ENCODE measurements at places on chromosomes 2 and 18.

GRCh38 chr2:215904101-215904500, 109.2 kb downstream of the MREG start:
- ATAC-seq, result no peak

DNA sequence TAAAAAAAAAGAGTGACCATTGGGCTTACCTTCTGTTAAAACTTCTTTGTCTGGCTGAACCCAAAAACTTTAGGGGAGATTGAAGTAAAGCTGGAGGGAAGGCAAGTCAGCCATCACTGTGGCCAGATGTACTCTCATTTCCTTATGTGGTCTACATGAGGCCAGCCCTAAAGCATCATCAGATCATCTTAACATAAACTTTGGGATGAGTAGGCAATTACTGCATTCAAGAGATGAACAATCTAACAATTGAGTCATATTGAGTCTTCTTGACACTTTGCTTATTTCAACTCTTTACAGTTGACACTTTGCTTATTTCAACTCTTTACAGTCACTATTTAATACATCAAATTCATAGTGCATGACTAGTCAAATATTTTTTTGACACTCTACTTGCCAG, 155.6 kb downstream of the QPCT start:
- no peak for ATAC-seq

DNA sequence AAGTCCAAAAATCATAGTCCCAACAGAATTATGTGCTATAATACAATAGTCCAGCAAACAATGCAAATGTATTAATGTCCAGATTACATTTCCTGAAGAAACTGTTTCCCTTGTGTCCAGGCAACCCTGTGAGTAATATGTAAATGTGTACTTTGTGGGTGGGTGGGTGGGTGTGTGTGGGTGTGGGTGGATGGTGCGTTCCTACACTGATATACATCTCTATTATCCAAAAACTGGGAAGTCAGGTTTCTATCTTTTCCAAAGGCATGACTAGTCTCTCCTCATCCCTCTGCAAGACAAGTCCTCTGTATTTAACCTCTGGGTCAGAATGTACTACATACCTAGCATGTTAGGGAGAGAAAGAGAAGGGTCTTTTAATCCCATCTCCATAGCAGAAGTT, 71.6 kb downstream of the LNPK start:
- ATAC-seq, result peak; percentile 53

DNA sequence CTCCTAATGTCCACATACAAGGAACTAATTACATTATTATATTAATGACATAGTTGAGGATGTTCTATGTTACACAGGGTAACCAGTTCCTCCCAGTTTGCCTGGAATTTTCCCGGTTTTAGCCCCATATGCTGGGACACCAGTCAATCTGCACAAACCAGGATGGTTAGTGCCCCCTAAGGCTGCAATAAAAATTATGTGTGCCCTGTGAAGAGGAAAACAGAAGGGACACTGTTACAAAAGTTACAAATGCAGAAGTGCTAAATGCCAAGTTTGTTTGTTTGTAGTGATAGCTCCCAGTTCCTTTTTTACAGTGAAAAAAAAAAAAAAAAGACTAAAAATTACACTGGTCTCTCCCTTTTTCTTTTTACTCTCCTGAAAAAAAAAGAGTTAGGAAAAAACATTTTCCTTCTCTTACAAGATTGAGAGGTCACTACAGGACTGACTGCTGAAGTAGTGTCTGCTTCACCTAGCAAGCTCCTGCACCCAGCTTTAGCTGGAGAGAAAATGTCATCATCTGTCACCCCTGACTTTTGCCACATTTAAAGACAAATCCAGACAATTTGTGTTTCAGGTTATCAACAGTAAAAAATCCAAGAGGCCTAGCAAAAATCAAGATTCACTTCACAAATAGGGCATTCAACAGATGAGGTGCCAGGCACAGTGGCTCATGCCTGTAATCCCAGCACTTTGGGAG, 3.2 kb downstream of the ANKRD44 start:
- ATAC-seq, result no peak

DNA sequence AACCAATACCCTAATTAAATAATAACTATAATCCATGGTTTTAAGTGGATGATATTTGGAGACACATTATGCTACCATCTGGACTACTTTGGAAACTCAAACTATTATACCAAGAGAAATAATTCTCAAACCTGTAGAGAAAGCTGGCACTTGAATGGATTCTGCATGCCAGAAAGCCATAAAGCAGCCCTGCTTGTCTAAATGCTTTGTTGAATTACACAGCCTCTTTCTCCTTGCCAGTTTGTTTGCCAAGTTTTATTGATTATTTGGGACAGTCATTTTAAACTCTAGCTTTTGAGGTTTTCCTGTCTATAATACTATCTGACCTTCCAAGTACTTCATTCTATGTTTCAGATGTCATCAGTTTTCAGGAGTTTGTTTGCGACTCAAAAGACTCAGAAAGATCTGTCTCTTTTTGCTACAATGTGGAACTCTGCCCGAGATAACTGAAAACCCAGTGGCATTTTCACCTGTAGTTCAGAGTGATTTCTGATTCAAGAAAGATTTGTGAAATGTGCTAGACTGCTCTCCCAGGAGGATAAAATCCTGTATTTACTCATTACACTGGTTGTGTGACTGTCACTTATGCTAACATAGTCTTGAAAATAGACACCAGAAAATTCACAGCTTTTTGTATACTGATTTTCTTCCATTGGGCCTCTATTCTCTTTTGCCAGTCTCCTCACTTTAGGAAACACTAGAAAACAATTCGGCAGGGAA, 29.2 kb upstream of the MBOAT2 start:
- ATAC-seq, result no peak

- ATAC-seq, result peak; percentile 41
Measured at GRCh38 chr2:38301969-38302702, 74.9 kb downstream of the ATL2 start.

- no peak for ATAC-seq
Measured at GRCh38 chr2:84017010-84017409, 442.1 kb downstream of the SUCLG1 start.

- ATAC-seq, result no peak
Measured at GRCh38 chr2:21228041-21228895, 104.5 kb downstream of the TDRD15 start.

GRCh38 chr2:113180131-113180946, 6.6 kb downstream of the PSD4 start:
- ATAC-seq, result no peak

GRCh38 chr2:217698691-217699090, 304.1 kb downstream of the TNS1 start:
- no peak for ATAC-seq

GRCh38 chr18:6711467-6711866, 18.0 kb upstream of the ARHGAP28 start:
- no peak for ATAC-seq

DNA sequence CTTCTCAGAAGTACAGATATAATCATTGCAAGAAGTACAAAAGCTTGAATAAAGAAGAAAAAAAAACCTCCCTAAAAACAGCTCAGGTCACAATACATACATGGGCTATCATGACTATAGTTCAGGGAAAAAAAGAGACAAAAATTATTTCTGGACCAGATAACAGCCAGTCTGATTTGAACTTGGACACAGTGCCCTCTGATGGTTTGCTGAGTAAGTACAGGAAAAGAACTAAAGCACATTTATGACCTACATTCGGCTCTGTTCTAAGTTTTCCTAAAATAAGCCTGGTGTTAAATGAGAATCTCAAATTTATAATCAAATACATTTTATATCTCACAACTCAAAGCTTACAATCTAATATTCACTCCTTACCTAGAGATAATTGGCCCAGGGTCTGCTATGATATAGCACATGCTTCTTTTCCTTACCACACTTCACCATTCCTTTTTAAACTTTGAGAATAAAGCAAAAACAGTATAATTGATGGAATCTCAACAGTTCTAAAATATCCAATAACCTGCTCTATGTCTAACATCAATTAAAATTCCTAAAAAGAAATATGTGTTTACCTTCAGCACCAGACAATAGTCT, 81.1 kb downstream of the RAPH1 start:
- peak; percentile 70 for ATAC-seq

- ATAC-seq, result no peak
Measured at GRCh38 chr2:149385350-149385749, 55.0 kb downstream of the LYPD6 start.

Data from esophagus mucosa (tissue), 1 donor.